Activated B cell treated with CpG ODN at 0.5 μM for 24 hours (primary cell): ENCODE measurements at places on chromosomes 16 and 17. TPM values are rescaled to one million over a fixed set of nuclear protein-coding genes. Genes with fewer than 3 reads are reported as not detected.

GRCh38 chr17:50508573-50509460, 578 bp downstream of the MYCBPAP start:
- DNase-seq: no peak

- no peak for DNase-seq
Measured at GRCh38 chr17:44398692-44399691, 9.5 kb upstream of the ITGA2B start.

DNA sequence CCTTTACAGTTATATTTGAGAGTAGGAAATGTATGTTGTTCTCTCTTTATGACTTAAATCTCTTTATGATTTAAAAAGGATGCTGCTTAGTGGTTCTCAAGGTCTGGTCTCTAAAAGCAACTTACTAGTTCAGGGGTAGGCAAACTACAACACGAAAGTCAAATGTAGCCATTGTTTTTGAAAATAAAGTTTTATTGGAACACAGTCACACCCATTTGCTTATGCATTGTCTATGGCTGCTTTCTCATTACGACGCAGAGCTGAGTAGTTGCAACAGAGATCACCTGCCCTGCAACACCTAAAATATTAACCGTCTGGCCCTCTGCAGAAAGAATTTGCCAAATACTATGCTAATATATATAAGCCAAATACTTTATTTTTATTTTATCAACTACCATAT, 58.2 kb downstream of the HELZ start:
- no peak for DNase-seq

The ASIC2 gene
- total RNA-seq: not detected in 2 replicates

GRCh38 chr17:63701868-63702720, 2.2 kb upstream of the LIMD2 start:
- DNase-seq: peak; percentile 41

DNA sequence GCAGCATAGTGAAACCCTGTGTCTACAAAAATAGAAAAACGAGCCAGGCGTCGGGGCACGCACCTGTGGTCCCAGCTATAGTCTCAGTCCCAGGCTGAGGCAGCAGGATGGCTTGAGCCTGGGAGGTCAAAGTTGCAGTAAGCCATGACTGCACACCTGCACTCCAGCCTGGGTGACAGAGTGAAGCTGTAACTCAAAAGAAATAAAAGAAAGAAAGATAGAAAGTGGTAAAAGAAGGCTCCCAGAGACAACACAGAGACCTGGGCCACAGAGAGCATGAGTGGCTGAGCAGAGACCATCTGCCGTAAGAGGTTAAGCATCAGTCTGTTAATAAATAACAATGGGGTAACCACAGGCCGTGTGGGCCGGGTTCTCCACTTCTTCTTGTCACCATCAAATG, 15.3 kb upstream of the HEXD start:
- DNase-seq: no peak

DNA sequence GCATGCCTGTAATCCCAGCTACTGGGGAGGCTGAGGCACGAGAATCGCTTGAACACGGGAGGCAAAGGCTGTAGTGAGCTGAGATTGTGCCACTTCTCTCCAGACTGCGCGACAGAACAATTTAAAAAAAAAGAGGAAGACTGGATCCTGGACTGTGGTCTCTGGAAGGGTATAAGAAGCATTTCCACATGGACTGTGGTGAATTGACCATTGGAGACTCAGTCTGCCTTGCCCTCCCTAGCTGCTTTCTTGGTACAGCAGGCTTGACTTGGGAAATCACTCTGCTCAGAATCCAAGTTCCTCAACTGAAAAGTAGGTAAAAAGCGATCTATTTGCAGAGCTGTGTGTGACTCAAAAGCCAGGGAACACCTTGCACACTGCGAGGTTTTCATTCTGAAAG, 1.0 kb upstream of the MGRN1 start:
- DNase-seq: no peak
